Hippocampal formation (tissue), 2 donors: ENCODE measurements at places on chromosomes 4 and X.

DNA sequence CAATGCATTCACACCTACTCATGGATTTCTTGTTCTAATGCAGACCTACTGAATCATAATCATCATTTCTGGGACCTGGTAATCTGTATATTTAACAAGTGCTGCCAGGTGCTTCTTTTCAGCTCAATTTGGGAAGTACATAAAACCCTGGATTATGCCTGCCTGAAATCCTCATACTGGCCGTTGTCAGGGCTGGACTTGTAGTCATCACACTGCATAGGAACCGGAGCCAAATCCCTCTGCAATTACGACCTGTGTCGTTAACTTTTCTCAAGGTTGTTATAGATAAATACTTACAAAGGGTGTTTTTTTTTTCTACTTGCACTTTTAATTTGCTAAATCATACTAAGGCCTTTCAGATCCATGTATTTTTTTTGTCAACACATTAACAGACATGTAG is 294.9 kb upstream of the PRPS2 start:
- DNase-seq, result no peak

DNA sequence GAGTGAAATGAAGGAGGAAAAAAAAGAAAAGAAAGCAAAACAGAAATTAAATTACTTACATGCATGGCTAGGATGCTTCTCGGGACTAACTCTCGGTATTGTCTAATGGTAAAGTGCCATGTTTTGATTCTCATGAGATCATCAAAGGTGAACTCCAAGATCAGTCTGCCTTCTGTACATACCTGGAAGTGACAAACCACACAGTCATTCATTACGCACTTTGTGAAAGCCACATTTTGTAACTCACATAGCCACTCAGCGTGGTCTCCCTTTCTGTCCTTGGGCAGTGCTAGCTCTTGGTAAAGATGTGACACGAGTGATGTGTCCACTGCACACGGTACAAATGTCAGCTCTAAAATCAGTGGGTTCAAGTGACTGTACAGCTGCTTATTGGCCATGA is 309.8 kb downstream of the LDB2 start:
- DNase-seq, result no peak

DNA sequence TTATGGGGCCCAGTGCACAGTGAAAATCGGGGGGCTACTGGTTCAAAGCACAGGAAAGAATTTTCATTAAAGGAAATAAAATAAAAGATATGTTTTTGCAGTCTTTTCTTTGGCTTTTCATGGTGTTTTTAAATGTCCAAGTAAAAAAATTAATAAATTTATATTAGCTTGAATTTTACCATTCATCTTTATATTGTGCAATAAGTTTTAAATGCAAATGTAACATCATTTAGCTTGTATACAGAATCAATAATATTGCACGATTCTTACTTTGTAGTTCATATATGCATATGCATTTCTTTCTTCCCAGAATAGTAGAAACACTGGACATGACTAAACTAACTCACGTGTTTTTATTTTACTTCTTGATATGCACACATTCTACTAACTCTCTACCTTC is 31.0 kb downstream of the AREG start:
- DNase-seq, result no peak

- DNase-seq, result no peak
Measured at GRCh38 chrX:77415161-77415560, 32.0 kb upstream of the FGF16 start.

DNA sequence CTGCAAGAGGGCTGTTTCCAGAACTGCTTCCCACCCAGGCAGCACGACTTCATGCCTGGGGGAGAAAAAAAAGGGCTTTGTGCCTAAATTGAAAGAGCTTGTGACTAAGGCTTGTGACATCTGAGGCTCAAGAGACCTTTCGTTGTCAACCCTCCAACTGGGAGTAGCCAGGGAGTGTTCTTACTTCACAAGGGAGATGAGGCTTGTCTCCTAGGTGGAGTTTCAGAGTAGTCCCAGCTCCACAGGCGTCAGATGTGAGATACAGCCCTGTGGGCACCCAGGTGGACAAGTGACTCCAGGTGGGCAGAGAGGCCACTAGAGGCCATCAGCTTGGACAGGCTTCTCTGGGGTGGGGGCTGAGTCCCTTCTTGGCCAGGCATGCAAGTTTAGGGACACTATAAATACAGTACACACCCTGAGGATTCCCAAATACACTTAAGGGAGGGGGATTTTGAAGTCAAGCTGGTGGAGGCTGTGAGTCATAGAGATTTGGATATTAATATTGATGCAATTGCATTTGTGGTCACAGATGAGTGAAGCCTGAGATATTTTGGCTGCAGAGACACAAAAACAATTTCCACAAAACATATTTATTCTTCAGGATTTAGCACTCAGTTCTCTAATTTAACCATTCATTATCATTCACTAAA is 40.1 kb upstream of the SETD7 start:
- no peak for DNase-seq

GRCh38 chrX:40155589-40156469 is 58.1 kb upstream of the BCOR start:
- no peak for DNase-seq

GRCh38 chr4:88702782-88703181 is 5.2 kb upstream of the NAP1L5 start:
- DNase-seq, result no peak

DNA sequence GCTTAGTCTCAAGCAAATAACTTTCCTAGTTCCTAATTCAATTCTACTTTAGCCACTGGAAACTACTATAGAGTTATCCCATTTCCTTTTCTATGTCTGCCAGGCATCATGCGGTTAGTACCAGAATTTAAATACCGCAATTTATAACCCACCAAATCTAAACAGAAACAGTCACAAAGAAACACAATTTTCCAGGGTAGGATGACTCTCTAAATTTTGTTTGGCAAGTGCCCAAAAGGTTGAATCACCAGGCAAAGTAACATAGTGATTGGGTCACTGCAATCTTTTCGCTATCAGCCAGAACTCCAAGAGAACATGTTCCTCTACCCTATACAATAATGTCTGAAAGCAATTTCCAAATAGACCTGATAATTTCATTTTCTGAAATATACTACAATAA is 240.2 kb upstream of the GRIA3 start:
- DNase-seq, result no peak

DNA sequence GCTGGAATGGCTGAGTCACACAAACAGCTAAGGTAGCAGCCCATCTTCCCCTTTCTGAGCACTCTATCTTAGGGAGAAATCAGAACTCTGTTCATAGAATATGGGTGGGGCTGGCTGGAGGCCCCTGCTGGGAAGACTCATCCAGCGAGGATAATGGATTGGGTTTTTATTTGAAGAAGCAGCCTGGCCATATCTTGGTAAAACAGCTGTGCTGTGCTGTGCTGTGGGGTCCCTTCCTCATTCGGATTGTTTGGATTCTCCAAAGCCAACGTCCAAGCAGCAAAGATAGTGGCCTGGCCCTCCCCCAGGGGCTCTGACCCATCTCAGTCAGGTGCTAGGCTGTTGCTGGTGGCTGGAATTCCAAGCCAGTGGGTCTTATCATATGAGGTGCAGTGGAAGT is 63.8 kb downstream of the ZNF718 start:
- DNase-seq, result no peak

- no peak for DNase-seq
Measured at GRCh38 chr4:85756938-85757337, 282.0 kb downstream of the ARHGAP24 start.

DNA sequence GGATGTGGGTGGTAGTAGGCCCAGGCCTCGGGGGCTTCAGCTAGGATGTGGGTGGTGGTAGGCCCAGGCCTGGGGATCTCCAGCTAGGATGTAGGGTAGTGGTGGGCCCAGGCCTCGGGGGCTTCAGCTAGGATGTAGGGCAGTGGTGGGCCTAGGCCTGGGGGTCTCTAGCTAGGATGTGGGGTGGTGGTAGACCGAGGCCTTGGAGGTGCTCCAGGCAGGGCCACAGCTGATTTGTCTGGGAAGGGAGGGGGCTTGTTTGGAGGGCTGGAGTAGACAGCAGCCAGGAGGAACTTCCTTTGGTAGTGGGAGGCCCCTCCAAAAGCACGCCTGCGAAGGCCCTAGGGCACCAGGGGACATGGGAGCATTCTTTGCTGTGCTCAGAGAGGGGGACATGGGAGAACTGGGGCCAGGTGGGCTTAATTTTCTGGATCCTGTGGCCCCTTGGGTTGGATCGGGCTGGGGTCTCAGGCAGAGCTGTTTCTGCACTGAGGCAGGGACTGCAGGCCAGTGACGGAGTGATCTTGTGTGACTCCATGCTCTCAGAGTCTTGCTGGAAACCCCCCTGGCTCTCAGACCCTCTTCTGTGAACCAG is 3.3 kb upstream of the SPON2 start:
- DNase-seq, result no peak
